ENCODE measurements at places on chromosomes 5 and 9.

DNA sequence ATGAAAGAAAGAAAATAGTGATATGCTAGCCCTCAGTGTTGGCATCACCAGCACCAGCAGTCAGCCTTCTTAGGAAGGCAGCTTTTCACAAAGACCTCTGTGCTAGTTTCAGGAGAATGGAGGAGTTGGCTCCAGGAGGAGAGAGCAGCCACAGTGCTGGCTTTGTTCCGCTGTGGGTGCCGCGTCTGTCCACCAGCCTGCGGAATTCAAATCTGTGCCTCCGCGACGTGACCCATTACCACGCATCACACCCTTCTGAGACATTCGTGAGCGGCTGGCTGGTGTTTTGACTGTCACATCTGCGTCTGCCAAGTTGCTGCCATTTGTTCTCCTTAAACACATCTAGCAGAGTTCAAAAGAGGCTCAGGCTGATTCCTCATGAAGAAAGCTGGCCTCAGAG lies 34.4 kb downstream of the SNX18 start:
- no peak for DNase-seq

- DNase-seq, result no peak
These were observed 115.8 kb upstream of the FBXL7 start for GRCh38 chr5:15384176-15384575.

GRCh38 chr5:119270121-119270565 lies 85.7 kb upstream of the TNFAIP8 start:
- no peak for DNase-seq

DNA sequence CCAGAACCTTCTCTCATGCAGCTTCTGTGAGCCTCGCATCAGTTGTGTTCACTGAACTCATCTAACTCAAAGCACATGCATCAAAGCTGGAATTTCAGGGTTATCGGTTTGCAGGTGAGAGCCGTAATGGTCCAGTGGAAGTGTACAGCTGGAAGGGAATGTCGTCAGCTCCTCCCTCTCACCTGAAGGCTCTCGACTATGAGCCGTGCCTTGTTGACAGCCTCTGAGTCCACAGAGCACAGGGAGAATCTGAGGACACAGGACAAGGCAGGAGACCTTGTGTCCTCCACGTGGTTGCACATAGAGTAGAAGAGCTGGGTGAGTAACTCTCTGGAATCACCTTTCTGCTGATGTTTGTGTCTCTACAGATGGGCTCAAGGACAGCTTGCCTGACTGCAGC lies 38.8 kb downstream of the PROP1 start:
- DNase-seq, result no peak

DNA sequence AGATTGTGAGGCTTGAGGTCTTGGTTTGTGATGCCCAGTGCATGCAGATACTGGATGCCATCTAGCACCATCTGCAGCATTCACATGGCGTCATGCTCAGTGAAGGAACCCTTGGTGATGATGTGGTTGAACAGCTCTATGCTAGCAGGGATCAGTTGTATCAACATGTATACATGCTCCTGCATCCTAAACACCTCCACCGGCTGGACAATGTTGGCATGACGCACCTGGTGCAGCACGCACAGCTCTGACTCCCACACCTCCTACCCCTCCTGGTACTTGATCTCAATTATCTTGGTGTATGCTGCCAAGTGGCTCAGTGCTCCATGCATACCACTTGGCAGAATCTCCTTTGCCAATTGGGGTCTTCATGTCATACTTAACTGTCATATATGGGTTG lies 49.1 kb downstream of the MTREX start:
- DNase-seq, result no peak

DNA sequence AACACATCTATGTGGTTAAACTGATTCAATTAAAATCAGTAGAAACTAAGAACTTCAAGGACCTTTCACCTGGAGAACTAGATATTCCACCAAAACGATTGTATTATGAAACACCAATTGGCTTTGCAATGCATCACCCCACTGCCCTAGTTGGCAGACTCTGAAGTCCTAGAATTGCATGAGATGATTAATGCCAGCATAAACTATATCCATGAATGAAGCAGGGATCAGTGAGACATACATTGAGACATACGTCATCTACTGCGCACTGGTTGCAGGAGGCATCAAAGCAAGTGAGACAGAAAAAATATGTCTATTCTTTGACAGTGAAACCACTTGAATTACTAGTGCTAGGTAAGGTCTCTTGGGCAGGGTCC lies 9.7 kb upstream of the ZNF354A start:
- no peak for DNase-seq

All from esophagus squamous epithelium (tissue), 5 donors.